ENCODE measurements at places on chromosomes 1 and 21.

DNA sequence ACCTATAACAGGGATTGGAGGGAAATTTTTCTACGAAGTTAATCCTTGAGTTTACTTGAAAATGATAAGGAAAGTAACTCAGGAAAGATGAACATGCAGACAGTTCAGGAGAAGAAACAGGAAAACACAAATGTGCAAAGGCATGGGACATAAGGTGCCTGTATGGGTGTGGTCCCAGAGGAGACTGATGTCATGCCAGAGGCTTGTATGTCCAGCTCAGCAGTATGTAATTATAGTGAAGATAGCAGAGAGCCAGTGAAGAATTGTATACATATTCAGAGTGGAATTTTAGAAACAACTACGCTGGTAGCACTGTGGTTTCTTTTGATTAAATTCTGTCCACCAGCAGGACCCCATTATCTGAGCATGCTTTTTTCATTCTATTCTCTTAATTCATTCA is 179.5 kb downstream of the LRRC7 start:
- DNase-seq, result no peak

GRCh38 chr1:111045033-111045722 is 81.5 kb upstream of the LRIF1 start:
- no peak for DNase-seq

DNA sequence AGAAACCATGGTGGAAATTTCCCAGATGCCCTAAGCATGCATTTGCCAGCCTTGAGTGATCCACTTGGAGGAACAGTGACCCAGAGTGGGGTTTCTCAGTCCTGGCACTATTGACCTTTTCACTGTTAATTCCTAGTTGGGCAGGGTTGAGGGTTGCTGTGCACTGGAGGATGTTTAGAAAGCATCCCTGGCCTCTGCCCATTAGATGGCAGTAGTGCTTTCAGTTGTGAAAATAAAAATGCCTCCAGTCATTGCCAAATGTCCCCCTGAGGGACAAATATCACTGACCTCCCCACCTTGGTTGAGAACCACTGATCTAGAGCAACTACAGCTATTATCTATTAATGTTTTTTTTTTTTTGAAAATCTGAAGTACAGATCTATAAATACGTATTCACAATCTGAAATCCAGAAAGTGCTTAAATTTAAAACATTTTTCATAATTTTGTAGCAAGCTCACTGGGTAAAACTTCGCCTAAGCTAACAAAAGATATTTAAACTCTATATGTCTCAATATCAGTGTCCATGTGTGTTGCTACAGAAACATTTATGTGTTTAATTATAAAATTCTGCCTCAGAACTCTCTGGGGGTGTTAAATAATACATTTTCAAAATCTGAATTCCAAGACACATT is 27.3 kb downstream of the F3 start:
- peak; percentile 4 for DNase-seq

DNA sequence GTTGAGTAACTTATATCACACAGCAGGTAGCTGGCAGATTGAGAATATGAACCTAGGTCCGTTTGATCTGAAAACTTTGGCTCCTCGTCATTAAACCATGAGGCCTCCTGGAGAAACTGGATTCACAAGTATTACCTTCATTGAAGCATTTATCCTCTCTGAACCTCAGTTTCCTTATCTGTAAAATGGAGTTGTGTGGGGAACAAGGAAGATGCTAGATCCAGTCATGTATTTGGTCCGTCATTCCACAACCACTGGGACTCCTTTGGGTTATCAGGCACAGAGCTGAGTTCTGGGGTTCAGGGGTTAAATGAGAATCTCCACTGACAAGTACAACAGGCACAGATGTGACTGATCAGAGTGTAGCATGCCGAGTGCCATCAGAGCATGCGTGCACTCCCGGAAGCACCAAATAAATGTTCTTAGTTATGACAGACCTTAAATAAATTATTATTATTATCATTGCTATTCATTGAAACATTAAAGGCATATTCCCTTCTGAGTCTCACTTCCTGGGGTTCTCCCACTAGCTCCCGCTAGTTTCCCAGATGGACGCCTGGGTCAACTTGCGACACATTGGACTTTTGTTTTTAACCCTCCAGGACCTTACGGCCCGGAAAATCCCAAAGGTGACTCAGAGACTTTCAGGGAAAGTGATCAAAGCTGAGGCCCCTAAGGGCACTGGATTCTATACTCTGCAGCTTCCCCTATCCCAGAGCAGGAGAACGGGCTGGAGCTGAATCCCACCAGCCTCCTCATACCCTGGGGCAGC is 130.6 kb downstream of the PLPP3 start:
- no peak for DNase-seq

- DNase-seq, result no peak
Observed at GRCh38 chr1:35448344-35448801, 108.8 kb downstream of the KIAA0319L start.

- no peak for DNase-seq
Observed at GRCh38 chr1:26409191-26409807, 1.3 kb upstream of the LIN28A start.

- DNase-seq, result no peak
Observed at GRCh38 chr1:184191181-184191621, 139.7 kb downstream of the TSEN15 start.

DNA sequence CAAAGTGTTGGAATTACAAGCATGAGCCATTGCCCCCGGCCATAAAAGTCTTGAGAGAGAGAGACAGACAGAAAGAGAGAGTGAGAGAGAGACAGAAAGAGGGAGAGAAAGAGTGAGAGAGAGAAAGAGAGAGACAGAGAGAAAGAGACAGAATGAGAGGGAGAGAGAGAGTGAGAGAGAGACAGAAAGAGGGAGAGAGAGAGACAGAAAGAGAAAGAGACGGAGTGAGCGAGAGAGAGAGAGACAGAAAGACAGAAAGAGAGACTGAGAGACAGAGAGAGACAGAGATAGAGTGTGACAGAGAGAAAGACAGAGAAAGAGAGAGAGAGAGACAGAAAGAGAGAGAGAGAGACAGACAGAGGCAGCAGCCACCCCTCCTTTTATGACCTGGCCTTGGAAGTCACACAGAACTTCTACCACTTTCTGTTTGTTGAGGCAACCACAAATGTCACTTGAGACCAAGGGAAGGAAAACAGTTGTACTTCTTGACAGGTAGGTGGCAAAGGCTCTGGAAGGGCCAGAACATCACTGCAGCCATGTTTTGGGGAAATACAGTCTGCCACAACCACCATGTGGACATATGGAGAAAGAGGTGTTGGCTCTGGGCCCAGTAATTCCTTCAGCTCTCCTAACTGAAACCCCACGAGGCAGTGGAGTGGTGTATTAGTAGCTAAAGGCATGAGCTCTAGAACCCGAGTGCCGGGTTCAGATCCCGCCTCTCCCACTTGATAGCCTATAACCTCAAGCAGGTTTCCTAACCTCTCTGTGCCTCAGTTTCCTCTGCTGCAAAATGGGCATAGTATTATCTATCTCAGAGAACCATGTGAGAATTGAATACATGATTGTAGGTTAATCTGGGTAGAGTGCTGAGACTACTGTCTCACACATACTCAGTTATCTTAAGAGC is 50.6 kb downstream of the TNFRSF8 start:
- peak; percentile 36 for DNase-seq

DNA sequence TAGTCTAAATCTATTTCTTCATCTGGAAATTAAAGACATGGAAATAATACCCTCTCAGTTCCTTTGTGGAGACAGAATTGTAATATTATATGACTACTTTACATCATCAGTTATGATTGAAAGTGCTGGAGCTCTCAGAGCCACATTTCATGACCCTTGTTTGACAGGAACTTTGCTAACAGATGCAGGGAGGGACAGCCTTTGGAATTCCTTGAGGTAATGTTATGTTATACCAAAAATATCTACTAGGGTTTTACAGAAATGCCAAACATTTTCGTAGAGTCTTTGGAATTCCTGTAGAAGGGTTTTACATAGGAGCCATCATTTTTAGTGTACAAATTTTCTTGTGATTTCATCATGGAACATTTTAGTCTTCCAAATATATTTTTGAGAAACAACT is 57.4 kb upstream of the ADAMTS5 start:
- DNase-seq, result no peak

GRCh38 chr21:38771536-38771935 is 34.2 kb upstream of the ETS2 start:
- no peak for DNase-seq

GRCh38 chr1:188117436-188117835 is 1288.7 kb downstream of the PLA2G4A start:
- no peak for DNase-seq

Data from DMS79 treated with DMSO at 0.1 percent for 48 hours (cell line).